SIG-M5 (cell line): ENCODE measurements at places on chromosomes 5 and 9.

DNA sequence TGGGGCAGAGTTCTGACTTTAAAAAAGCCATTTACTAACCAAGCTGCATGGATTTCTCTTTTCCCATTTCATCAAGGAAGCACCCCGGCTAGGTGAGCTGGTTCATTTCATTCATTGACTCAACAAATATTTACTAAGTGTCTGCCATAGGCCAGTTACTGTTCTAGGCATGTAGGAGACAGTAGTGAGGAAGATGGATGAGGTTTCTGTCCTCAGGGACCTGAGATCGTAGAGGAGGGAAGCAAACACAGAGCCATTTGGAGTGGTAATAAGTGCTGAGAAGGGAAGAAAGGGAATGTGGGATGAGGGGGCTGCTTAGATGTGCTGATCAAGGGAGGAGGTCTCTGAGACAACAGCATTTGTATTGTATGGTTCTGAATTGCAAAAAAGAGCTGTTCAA is 120.4 kb downstream of the C9orf152 start:
- DNase-seq = no peak

- no peak for DNase-seq
Observed at GRCh38 chr9:17064558-17064957, 70.3 kb upstream of the CNTLN start.

DNA sequence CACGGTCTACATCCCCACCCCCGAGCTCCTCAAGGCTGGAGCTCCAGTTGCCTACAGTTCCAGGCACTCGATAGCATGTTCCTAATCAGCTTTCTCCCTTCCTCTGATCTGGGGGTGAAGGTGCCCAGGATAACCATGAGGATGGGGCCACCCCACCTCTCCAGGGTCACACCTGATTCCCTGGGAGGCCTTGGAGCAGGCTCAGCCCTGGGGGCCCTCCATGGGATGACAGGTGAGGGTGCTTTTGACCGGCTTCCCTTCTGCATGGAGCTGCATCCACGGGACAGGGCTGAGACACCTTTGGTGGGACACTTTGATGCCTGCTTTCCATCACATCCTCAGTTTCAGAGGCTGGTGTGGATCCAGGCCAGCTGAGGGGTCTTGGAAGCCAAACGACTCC is 28.6 kb downstream of the GADD45G start:
- no peak for DNase-seq

DNA sequence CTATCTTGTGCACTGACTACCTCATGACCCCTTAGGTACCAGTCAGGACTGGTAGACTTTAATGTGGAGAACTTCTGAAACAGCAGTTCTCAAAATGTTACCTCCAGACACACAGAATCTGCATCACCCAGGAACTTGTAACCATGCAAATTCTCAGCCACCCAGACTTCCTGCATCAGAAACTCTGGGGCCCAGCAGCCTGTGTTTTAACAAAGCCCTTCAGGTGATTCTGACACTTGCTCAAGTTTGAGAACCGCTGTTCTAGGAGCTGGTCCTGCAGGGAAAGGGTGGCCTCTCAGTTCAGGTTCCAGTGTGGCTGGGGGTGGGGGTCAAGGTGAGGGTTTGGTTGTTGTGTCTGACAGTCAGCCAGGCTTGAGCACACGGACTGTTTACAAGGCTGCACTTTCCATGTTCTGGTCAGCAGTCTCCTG is 28.4 kb downstream of the ZFP62 start:
- DNase-seq = no peak

- DNase-seq = no peak
Observed at GRCh38 chr5:1292139-1292538, 2.7 kb downstream of the TERT start.

GRCh38 chr5:158920736-158921135 is 179.0 kb downstream of the EBF1 start:
- no peak for DNase-seq

DNA sequence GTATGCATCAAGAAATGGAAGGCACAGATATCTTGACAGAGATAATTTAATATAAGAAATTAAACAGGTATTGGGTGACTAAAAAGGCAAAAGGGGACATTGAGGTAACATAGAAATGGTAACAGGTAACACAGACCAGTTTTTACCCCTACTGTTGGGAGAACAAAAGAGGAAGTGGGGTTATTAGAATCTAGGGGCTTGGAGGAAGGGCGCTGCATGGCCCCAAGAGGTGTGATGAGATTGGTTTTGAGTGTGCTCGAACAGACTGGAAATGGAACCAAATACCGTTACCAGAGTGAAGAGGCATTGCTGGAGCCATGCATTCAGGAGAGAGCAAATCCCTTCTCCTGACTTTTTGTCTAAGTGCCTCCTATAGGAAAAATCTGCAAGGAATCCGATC is 193.9 kb downstream of the ALDH1A1 start:
- DNase-seq = no peak

GRCh38 chr9:7936163-7936562 is 136.6 kb upstream of the DMAC1 start:
- DNase-seq = no peak

DNA sequence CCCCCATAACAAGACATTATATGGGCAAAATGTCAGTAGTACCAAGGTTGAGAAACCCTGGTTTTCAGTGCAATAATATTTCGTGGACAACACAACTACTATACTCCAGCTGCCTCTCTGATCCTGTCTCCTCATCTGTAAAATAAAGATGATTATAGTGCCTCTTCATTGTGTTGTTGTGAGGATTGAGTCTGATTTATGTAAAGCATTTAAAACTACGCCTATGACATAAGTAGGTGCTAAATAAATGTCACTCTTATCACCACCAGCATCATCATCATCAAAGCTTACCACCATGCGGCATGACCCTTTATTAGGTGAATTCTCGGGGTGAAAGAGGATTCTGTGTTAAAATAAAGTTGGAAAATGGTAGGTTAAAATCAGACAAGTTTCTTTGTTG is 67.8 kb upstream of the IFNE start:
- DNase-seq = no peak

DNA sequence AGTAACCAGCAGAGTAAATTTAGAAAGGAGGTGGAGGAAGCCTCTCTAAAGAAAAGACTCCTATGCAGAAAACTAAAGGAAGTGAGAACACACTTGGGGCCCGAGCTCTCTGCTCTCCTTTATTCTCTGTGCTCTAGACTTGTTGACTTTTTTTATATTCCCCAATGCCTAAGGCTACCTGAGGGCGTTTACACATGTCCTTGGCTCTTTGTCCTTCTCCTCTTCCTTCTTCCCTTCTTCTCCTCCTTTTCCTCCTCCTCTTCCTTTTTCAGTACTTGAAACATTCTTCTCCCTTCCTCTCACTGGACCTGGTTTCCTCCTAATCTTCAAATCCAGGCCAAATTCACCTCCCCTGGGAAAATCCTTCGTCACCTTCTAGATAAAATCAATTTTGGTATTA is 256.4 kb upstream of the TRPC7 start:
- no peak for DNase-seq

- no peak for DNase-seq
Observed at GRCh38 chr9:126499911-126500599, 113.7 kb upstream of the LMX1B start.

- no peak for DNase-seq
Observed at GRCh38 chr5:138603249-138603920, 28.2 kb upstream of the HSPA9 start.

- DNase-seq = no peak
Observed at GRCh38 chr5:45521067-45521466, 175.1 kb downstream of the HCN1 start.

- no peak for DNase-seq
Observed at GRCh38 chr5:122500245-122501088, 188.4 kb downstream of the SNCAIP start.

GRCh38 chr5:10424124-10424731 is 17.5 kb upstream of the ROPN1L start:
- no peak for DNase-seq

GRCh38 chr9:136940526-136941230 is 3.9 kb downstream of the FBXW5 start:
- DNase-seq = no peak

DNA sequence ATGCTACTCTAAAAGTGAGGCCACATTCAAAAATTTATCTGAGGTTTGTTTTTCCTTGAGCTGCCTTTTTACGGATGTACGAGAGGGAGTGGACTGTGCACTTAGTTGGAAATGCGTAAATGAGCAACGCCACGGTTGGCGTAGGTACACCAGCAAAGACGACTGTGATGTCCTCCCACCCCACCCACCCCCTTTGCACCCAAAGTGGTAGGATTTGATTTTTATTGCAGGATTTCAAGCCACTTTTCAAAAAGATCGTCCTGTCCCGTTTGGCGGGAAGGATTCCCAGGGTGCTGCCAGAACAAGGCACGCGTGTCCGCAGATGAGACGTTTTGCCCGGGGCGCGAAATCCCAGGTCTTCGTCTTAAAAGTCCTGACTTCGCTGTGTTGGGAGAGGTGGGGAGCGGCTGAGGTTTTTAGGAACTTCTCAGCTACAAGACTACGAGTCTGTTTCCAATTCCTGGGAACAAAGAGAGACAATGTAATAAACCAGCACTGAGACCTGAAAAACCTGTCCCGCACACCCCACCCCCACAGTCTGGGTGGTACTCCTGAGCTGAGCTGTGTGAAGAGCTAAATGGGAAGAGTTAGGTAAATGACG is 1.0 kb upstream of the TLE1 start:
- DNase-seq = no peak

DNA sequence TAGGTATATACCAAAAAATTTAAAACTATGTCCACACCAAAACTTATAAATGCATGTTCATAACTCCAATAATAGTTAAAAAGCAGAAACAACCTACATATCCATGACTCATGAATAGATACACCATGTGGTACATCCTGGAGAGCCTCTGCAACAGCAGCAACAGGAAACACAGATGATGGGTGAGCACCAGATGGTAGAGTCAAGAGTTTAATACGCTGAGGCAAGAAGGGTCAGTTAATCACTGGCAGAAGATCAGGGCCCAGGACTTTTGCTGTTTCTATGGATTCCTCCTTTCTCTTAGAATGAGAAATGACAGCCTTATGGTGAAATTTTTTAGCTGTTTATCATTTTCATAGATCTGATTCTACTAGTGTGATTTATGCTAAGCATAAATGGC is 351.8 kb upstream of the ADAMTSL1 start:
- no peak for DNase-seq
